ENCODE measurements at places on chromosomes 7 and 10. TPM values are rescaled to one million over a fixed set of nuclear protein-coding genes. Genes with fewer than 3 reads are reported as not detected.
A peak's percentile ranks its signal among the peaks of the same experiment; 100 is the strongest.

DNA sequence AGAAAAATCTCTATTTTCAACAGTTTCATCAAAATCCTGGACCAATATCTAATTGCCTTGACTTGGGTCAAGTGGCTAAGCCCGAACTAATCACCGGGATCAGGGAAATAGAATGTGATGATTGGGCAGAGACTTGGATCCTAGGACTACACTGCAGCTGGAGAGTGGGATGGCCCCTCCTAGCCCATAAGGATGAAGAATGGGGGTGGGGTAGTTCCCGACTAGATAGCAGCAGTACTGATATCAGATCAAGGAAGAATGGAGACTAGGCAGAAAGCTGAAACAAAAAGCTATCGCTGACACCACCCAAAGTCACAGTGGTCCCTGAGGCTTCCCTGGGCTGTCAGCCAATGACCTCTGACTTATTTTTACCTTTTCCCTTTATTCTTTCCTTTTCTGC lies 160.4 kb upstream of the PHYHIPL start:
- DNase-seq = no peak
- H3K27me3 ChIP-seq = no peaks in the 10 kb centered on the region
- H3K27ac ChIP-seq = no peak overlapping the region

SPDYE9 gene
- not detected for total RNA-seq

- H3K27me3 ChIP-seq = peaks cover 4% of the 10 kb centered on the region
- no peak overlapping the region for H3K4me3 ChIP-seq
- H3K36me3 ChIP-seq = no peaks in the 10 kb centered on the region
- DNase-seq = no peak
- H3K27ac ChIP-seq = no peak overlapping the region
These were observed 590.9 kb upstream of the MGMT start for GRCh38 chr10:128875956-128876736.

DNA sequence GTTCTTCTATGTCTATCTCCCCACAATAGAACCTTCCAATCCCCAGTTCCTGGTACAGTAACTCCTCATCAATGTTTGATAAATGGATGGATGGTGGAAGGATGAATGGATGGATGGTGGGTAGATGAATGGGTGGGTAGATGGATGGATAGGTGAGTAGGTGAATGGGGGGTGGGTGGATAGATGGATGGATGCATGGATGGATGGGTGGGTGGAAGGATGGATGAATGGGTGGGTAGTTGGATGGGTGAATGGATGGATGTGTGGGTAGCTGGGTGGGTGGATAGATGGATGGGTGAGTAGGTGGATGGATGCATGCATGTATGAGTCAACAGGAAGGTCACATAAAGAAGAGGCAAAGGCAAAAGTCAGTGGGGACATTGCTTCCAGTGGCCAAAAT lies 116.8 kb downstream of the GRID1 start:
- no peak overlapping the region for H3K4me3 ChIP-seq
- H3K27ac ChIP-seq = no peak overlapping the region
- H3K36me3 ChIP-seq = no peaks in the 10 kb centered on the region
- H3K4me1 ChIP-seq = no peaks in the 10 kb centered on the region
- no peaks in the 10 kb centered on the region for H3K27me3 ChIP-seq

DNA sequence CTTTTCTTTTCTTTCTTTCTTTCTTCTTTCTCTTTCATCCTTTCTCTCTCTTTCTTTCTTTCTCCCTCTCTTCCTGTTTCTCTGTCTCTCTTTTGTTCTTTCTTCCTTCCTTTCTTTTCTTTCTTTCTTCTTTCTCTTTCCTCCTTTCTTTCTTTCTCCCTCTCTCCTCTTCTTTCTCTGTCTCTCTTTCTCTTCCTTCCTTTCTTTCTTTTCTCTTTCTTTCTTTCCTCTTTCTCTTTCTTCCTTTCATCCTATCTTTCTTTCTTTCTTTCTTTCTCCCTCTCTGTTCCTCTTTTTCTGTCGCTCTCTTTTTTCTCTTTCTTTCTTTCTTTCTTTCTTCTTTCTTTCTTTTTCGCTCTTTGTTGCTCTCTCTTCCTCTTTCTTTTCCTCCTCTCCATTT lies 1149.2 kb upstream of the AUTS2 start:
- peaks cover 3% of the 10 kb centered on the region for H3K36me3 ChIP-seq
- no peak overlapping the region for H3K27ac ChIP-seq
- DNase-seq = no peak
- no peaks in the 10 kb centered on the region for H3K27me3 ChIP-seq
- H3K4me3 ChIP-seq = no peak overlapping the region

GRCh38 chr7:150971242-150972022 lies 6.7 kb downstream of the KCNH2 start:
- no peak overlapping the region for H3K27ac ChIP-seq
- no peaks in the 10 kb centered on the region for H3K36me3 ChIP-seq
- H3K27me3 ChIP-seq = peaks cover 10% of the 10 kb centered on the region
- DNase-seq = no peak

DNA sequence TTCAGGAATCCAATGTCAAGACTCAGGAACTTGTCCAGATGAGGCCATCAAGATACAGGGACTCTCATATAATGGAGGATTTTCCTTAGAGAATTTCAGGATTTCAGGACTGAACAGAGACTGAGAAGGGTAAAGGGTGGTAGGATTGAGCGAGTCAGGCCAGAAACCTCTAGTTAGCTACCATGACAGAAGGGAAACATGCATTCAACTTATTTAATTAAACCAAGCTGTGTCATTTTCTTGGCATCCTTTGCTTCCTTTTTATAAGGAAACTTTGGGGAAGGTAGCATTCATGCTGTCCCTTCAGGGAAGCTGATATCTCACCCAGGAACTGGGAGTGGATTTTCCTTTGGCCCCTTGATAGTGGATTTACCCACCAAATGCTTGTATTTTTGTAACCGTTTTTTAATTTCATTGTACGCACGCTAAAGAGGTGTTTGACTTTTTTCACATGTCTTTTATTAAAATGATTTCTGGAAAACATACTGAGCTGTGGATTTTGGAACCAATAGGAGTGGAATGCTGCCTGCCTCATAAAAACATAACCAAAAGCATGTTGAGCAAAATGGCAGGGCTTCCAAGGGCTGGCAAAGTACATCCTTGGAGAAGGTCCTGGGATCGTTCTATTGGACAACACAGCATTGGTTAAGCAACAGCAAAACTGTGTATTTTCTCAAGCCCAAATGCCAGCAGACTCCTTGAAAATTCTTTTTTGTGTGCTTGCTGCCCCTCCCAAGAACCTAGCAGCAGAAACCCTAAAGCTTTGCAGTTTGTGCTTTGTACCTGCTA lies 104.5 kb downstream of the CXCL12 start:
- peaks cover 11% of the 10 kb centered on the region for H3K27me3 ChIP-seq
- no peak overlapping the region for H3K4me3 ChIP-seq
- H3K4me1 ChIP-seq = no peaks in the 10 kb centered on the region
- no peak overlapping the region for H3K27ac ChIP-seq
- no peak for DNase-seq

STEAP4 gene
- not detected for total RNA-seq

GRCh38 chr7:155090684-155091083 lies 20.6 kb downstream of the HTR5A start:
- H3K27ac ChIP-seq = no peak overlapping the region
- no peaks in the 10 kb centered on the region for H3K36me3 ChIP-seq
- H3K4me3 ChIP-seq = no peak overlapping the region
- DNase-seq = peak; percentile 50

DNA sequence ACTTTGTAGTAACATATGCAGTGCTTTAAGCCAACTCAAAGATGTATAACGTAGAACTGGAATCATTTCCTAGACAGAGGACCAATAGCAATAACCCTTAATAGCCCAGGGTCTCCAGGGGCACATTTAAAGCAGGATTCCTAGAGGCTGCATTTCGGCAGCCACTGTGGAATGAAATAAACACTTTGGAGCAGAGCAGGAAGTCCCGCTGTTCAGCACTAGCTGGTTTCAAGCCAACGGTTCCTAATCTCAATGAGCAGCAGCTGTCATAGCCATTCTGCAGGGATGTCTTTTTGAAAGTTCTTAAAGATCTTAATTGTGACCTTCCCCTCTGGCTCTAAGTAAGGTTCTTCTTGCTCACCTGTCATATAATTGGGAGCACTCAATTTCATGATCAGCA lies 18.4 kb upstream of the MACROH2A2 start:
- no peaks in the 10 kb centered on the region for H3K4me1 ChIP-seq
- H3K4me3 ChIP-seq = no peak overlapping the region
- no peak for DNase-seq
- H3K36me3 ChIP-seq = no peaks in the 10 kb centered on the region
- no peak overlapping the region for H3K27ac ChIP-seq

DNA sequence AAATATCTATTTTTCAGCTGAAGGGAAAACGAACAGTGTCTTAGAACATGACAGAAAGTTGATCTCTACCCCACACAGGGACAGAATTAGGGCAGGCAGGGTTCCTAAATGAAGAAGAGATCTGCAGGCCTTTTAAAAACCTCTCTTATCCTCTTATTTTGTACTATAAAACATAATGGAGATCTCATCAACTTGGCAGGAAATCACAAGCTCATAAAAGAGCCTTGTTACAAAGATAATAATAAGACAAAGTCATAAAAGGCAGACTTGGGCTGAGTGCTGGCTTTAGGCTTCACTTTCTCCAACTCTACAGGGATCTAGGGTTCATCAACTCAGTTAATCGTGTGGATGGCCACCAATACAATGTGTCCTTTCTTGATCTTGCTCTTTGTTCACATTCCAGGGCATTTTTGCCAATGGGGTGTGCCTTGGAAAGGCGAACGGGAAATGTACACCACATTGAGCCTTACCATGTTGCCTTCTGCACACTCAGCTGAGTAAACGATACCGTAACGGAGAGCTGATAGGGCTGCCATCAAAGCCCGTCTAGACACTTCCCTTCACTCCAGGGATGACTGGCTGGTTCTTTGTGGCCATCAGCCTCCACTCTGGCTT lies 7.1 kb upstream of the TEX36 start:
- H3K4me3 ChIP-seq = no peak overlapping the region
- H3K4me1 ChIP-seq = no peaks in the 10 kb centered on the region
- peaks cover 3% of the 10 kb centered on the region for H3K27me3 ChIP-seq
- DNase-seq = no peak
- H3K27ac ChIP-seq = no peak overlapping the region

GRCh38 chr7:76383089-76383944 lies 24.5 kb upstream of the YWHAG start:
- DNase-seq = no peak
- peak overlapping the region; percentile 45 for H3K27ac ChIP-seq
- H3K36me3 ChIP-seq = no peaks in the 10 kb centered on the region
- H3K27me3 ChIP-seq = no peaks in the 10 kb centered on the region
- H3K4me3 ChIP-seq = no peak overlapping the region

DNA sequence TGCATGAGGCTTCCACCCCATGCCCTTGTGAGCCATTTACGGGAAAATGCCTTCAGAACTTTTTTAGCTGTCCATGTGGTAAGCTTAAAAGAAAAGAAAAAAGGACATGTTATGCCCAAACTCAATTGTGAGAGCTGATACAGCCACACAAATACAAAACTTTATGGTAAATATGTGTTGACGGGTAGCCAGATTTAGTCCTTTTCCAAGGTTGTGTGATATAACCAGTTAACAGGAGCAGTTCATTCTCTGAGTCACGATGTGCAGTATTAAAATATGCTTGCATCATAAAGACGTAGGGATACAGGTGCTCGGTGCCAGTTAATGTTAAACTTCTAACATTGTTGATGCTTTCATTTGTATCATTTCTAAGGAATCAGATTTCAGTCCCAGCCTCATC lies 350.4 kb downstream of the DNAJB6 start:
- H3K27ac ChIP-seq = no peak overlapping the region
- peaks cover 80% of the 10 kb centered on the region for H3K27me3 ChIP-seq
- peaks cover 20% of the 10 kb centered on the region for H3K4me1 ChIP-seq
- DNase-seq = no peak
- H3K4me3 ChIP-seq = no peak overlapping the region
- H3K36me3 ChIP-seq = no peaks in the 10 kb centered on the region

GRCh38 chr10:97042716-97043562 lies 142.8 kb downstream of the SLIT1 start:
- peaks cover 3% of the 10 kb centered on the region for H3K4me1 ChIP-seq
- H3K27me3 ChIP-seq = no peaks in the 10 kb centered on the region
- no peak overlapping the region for H3K4me3 ChIP-seq
- no peak for DNase-seq
- no peaks in the 10 kb centered on the region for H3K36me3 ChIP-seq
- H3K27ac ChIP-seq = no peak overlapping the region

ALOX5 gene
- 0.62 TPM for total RNA-seq

DNA sequence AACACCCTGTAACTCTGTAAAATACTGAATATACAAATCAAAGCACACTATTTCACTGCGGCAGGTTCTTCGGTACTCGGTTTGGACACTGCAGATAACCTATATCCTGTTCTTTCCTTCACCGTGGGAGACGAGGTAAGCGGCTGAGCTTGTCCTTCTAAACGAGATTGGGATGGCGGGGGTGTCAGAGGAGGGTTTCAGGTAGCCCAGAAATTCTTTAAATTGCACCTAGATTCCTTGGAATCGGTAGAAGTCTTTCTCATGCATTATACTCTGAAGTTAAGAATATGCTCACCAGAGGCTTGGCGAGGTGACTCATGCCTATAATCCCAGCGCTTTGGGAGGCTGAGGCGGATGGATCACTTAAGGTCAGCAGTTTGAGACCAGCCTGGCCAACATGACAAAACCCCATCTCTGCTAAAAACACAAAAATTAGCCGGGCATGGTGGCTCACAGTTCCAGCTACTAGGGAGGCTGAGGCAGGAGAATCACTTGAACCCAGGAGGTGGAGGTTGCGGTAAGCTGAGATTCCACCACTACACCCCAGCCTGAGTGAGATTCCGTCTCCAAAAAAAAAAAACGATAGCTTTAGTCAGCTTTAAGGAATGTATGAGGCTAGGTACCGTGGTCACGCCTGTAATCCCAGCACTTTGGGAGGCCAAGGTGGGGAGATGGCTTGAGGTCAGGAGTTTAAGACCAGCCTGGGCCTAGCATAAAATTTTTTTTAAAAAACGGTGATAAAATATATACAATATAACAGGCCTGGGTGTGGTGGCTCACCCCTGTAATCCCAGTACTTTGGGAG lies 10.1 kb upstream of the LAT2 start:
- peaks cover 18% of the 10 kb centered on the region for H3K4me1 ChIP-seq
- no peak for DNase-seq
- no peak overlapping the region for H3K4me3 ChIP-seq
- H3K36me3 ChIP-seq = peaks cover 14% of the 10 kb centered on the region
- H3K27me3 ChIP-seq = peaks cover 4% of the 10 kb centered on the region
- peak overlapping the region; percentile 28 for H3K27ac ChIP-seq

DNA sequence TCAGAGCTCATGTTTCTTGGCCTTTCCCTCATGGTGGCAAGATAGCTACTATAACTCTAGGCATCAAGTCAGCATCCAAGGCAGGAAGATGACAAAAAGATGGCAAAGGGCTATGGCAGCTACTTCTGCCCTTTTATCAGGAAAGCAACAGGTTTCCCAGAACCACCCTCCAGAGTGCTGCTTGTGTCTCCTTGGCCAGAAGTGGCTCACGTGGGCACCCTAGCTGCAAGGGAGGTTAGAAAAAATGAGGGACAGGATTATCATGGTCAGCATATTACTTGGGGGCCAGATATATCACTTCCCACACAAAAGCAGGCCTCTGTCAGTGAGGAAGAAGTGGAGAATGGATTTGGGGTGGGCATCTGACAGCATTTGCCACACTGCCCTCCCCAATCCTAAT lies 24.3 kb upstream of the C10orf105 start:
- no peak overlapping the region for H3K4me3 ChIP-seq
- peaks cover 37% of the 10 kb centered on the region for H3K36me3 ChIP-seq
- no peak for DNase-seq
- H3K27me3 ChIP-seq = no peaks in the 10 kb centered on the region
- H3K4me1 ChIP-seq = peaks cover 92% of the 10 kb centered on the region
- peak overlapping the region; percentile 71 for H3K27ac ChIP-seq
